ENCODE measurements at places on chromosomes 1 and 21.
A peak's percentile ranks its signal among the peaks of the same experiment; 100 is the strongest.

GRCh38 chr1:24929398-24930259, 447 bp downstream of the RUNX3 start:
- peak; percentile 80 for DNase-seq

GRCh38 chr1:222967466-222968240, 152.8 kb downstream of the DISP1 start:
- no peak for DNase-seq

DNA sequence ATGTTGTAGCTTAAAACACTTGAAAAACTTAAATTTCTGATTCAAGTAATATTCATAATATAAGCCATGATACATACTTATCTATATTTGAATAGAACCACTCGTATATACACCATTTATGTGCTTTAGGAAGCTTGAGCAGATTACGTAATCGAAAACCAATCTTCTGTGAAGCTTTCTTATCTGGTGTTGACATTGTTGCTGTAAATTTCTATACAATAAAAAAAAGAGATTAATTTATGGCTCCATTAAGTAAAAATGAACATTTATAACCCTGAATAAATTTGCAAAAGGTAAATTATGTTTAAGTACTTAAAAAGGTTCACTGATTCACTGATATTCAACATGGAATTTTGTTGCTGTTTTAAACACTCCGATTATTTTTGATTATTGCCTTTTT, 21.4 kb downstream of the LIN9 start:
- DNase-seq = no peak

- DNase-seq = no peak
These were observed 94.7 kb downstream of the ATP1B1 start for GRCh38 chr1:169201084-169201619.

GRCh38 chr1:32991819-32992488, 27.3 kb upstream of the RNF19B start:
- DNase-seq = no peak

- no peak for DNase-seq
These were observed 33.3 kb upstream of the ZBTB40 start for GRCh38 chr1:22418312-22418711.

GRCh38 chr1:43492826-43493225, 37.9 kb upstream of the PTPRF start:
- DNase-seq = no peak

DNA sequence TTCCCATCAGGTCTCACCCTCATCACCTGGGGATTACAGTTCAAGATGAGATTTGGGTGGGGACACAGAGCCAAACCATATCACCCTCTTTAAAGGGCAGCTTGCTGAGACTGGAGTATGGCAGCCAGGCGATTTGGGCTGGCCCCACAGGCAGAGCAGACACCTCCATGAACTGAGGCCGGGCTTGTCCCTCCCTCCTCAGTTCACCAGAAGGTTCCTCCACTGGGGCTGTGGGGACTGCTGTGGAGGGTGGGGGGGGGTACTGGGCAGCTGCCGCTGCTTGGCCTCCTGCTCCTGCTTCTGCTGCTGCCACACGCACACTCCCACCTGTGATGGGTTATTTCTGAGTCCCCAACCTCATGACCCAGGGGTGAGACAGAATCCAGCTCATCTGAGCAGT, 53.9 kb upstream of the PDE9A start:
- no peak for DNase-seq

DNA sequence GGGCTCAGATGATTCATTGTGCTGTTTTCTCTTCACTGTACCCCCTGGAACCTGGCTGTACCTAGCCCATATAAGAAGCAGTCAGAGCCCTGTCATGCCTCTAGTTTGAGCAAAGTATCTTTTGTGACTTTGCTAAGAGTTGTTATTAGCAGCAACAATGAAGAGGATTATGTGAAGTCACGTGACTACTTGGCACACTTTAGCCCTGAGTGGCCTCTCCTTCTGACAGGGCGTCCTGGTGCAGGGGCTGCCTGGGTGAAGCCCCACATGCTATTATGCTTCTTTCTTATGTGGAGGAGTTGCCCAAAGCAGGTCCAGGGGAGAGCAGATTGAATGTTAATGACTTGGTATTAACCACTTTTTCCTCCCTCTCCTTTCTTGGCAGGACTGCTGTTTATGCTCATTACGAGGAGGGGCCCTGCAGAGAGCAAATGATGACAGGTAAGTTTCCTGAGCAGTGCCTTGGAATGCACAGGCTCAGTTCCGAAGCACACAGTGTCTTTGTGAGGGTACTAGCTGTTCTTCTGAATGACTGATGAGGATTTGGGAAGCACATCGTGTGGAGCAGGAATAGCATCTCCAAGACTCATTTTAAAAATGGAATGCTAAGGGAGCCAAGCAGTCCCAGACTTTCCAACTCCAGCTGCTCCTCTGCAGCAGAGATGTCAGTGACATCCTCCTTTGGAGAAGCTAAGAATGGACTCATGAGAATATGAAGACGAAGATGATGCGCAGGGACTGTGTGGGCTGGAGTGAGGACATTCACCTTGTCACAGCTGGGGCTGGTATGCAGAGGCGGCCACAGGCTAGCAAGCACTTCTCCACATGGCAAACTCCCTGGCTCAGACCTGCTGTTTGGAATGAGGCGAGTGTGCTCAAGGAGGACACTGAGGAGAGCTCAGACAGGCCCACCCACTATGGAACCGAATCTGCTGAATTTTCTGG, 15.2 kb upstream of the ST3GAL3 start:
- no peak for DNase-seq

DNA sequence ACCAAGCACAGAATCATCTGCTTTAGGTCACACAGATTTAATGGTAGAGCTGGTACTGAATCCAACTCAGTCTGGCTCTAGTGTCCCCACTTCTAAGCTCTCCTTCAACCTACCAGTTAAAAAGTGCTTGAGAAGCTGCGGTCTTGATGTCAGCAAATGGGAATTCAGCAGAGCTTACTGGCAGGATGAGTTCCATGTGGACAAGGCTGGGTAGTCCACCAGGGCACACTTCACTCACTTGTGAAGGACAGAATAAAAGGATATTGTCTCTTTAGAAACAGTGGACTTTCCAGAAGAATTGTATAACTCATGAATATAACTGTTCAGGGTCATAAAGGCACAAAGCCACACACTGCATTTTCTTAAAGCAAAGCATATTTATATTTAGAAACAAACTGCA, 35.1 kb upstream of the GUCA2B start:
- DNase-seq = no peak

DNA sequence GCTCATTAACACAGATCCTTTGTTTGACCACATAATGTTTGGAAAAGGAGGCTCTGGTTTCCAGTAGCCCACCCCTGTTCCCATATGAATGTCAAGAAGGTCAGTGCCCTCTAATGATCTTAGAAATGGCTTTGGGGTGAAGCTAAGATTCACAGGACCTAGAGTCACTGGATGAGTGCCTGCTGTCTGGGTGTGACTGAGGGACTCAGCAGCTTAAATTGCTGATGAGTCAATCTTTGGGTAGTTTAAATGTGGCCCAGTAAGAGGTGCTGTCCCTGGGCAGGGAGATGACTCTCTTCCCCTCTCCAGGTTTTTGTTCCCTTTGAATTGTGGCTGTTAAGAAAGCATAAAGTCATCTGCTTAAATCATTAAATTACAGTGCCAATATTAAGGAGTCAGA, 50.6 kb downstream of the L1TD1 start:
- no peak for DNase-seq

DNA sequence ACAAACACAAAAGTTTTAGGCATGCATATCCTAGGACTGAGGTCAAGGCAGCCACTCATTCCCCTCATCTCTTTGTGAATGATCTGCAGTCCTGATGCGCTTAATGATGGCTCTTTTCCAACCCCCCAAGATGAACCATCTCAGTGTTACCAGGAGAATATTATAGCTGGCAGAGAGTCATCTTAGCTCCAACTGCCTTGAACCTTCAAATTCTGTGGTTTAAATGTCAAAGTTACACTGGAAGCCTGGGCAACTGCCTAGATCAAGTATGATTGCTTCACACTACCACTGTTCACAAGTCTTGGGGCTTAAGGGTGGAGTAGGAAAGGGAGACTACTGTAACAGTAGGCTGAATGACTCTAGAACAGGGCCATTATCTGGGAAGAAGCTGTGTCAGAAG, 8.0 kb upstream of the MYBPHL start:
- no peak for DNase-seq

DNA sequence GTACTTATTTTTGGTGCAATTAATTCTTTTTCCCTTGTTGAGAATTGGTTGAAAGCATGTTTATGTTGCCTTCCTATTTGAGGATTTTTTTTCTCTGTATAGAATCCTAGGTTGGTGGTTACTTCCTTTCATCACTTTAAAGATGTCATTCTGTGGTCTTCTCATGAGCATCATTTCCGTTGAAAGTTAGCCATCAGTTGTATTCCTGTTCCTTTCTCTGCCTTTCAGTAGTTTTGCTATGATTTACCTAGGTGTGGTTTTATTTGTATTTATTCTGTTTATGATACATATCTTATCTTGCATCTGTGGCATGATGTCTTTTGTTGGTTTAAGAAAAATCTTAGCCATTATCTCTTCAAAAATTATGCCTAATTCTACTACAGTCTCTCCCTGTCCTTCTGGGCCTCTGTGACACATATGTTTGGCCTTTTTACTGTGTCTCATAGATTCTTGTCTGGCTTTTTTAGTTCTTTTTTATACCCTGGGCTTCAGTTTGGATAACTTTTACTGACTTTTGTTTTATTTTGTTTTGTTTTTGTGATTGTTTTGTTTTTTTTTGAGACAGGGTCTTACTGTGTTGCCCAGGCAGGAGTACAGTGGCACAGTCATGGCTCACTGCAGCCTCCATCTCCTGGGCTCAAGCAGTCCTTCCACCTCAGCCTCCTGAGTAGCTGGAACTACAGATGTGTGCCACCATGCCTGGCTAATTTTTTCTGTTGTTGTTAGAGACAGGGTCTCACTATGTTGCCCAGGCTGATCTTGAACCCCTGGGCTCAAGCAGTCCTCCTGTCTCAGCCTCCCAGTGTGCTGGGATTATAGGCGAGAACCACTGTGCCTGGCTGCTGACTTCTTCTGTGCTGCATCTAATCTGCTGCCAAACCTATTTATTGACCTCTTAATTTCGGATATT, 24.1 kb downstream of the PTGFRN start:
- no peak for DNase-seq

- no peak for DNase-seq
These were observed 8.3 kb downstream of the TNNT2 start for GRCh38 chr1:201369209-201369608.

- DNase-seq = peak; percentile 18
These were observed 379.4 kb upstream of the RUNX1 start for GRCh38 chr21:35428489-35428888.

DNA sequence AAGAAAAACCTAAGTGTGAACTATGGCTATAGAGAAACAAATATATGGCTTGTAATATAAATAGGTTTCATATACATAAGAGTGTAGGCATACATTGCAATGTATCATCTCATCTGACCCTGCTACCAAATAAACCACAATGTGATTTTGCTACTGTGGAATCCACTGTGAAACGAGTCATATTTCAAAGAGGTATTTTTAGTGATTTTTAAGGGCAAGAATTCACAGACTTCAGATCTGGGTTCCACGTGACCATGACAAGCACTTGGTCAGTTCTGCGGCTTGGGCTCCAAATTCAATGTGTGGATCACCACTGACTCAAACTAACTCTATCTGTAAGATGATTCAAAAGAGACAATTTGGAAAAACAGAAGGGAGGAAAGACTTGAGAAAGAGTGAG, 147.0 kb upstream of the ERG start:
- no peak for DNase-seq

DNA sequence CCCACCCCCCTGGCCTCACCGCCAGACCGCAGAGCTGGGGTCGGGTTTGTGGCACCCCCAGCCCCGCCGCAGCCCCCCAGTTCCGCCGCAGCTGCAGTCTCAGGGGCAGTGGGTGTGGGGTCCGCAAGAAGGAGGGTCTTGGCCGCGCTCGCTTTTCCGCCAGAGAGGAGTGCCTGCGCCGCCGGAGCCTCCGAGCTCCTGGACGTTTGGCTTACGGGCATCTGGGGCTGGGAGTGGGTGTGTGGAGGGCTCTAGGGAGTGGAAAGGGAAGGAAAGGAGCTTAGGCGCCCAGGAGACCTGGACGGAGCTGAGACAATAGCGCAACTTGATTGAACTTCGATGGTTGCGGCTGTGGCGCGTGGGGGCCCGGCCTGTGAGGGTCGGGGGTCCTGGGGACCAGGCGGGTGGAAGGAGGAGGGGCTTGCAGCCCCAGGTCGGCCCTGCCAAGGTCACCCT, 88.8 kb upstream of the IPO9 start:
- DNase-seq = no peak

GRCh38 chr1:173161510-173162221, 45.5 kb downstream of the TNFSF4 start:
- DNase-seq = no peak

- DNase-seq = no peak
These were observed 76.1 kb upstream of the IRF2BP2 start for GRCh38 chr1:234686035-234686434.

DNA sequence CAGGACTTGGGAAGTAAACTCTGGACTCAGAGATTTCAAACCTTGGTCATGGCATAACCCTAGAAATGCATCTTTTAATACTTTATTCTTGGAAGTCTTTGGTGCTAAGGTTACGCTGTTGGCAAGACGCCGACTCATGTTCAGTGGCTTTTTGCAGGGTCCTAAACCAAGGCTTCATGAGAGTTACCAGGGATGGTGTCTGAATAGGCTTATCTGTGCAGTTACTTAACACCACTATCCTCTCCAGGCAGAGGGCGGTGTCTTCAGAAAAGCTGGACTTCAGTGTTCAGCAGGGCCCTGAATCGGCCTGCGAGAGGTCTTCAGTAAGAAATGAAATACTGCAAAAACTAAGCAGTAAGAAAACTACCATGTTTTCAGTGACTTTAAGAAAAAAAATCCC, 58.3 kb downstream of the SIM2 start:
- DNase-seq = no peak

DNA sequence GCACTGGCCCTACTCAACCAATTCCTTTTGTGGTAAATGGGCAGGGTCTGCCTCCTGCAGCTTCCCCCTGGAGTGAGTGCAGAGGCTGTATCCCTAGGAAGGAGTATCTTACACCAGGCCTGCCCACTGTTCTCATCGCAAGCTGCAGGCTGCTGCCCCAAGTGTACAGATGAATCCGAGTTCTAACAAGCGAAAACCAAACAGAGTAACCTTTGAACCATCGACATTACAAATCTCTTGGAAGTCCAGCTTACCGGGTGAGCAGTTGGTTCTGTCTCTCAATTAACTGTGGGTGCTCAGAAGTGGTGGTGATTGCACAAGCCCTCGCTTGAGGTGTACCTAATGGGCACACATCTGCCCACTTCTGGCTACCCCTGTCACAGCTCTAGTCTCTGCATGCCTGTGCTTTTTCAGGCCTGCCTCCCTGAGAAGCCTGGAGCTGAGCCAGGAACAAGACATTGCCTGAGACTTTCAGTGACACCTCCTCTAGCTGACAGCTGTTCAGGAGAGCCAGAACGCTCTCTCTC, 22.7 kb downstream of the INAVA start:
- DNase-seq = no peak

DNA sequence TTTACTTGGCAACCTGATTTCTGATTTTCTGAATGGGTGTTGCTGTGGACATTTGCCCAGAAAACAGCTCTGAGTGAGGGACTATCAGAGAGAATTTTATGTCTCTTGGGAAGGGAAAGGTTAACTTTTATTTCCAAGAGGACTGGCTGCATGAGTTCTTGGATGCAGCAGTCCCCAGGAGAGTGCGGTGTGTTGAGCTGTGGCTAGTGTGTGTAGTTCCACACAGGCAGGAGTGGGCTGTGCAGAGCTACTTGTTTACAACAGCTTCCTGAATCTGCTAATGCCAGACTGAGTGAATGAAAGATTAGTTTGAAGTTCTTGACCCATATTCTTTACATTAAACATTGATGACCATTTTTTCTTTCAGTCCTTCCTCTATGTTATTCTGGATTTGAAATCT, 41.0 kb upstream of the APOBEC4 start:
- no peak for DNase-seq
